ENCODE measurements at places on chromosomes 6 and 20.

GRCh38 chr20:36646678-36647077 lies 682 bp upstream of the SLA2 start:
- H3K36me3 ChIP-seq, result no peaks in the 10 kb centered on the region
- H3K27ac ChIP-seq, result no peak overlapping the region
- DNase-seq, result no peak
- no peak overlapping the region for H3K4me3 ChIP-seq
- H3K4me1 ChIP-seq, result no peaks in the 10 kb centered on the region

- no peaks in the 10 kb centered on the region for H3K36me3 ChIP-seq
- no peak overlapping the region for H3K27ac ChIP-seq
- H3K4me3 ChIP-seq, result no peak overlapping the region
- no peaks in the 10 kb centered on the region for H3K4me1 ChIP-seq
- DNase-seq, result no peak
These were observed 110.2 kb downstream of the SASH1 start for GRCh38 chr6:148452876-148453275.

- no peak overlapping the region for H3K27ac ChIP-seq
- H3K36me3 ChIP-seq, result no peaks in the 10 kb centered on the region
- H3K4me1 ChIP-seq, result no peaks in the 10 kb centered on the region
- DNase-seq, result no peak
- no peak overlapping the region for H3K4me3 ChIP-seq
- no peaks in the 10 kb centered on the region for H3K27me3 ChIP-seq
These were observed 108.9 kb downstream of the VEGFA start for GRCh38 chr6:43878823-43879495.

GRCh38 chr6:24797596-24798216 lies 1.0 kb downstream of the ARMH2 start:
- H3K27ac ChIP-seq, result no peak overlapping the region
- no peaks in the 10 kb centered on the region for H3K36me3 ChIP-seq
- H3K4me3 ChIP-seq, result no peak overlapping the region
- no peaks in the 10 kb centered on the region for H3K27me3 ChIP-seq
- H3K4me1 ChIP-seq, result no peaks in the 10 kb centered on the region

DNA sequence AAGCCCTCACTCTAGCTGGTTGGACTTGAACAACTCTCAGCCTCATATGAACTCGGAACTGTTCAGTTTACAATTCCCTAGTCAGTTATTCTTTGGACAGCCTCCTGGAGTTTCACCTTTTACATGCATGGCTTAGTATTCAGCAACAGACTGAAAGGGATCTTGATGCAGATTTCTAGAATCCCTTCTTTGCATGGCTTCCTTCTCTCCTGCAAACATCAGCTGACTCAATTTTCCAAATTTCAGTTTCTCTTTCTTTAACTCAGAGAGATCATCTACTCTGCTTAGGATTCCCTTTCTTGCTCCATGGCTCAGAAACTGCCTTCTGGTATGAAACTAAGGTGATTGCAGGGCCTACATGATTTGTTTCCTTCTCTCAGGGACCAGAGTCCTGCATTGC lies 99.6 kb downstream of the CEP57L1 start:
- no peaks in the 10 kb centered on the region for H3K4me1 ChIP-seq
- H3K4me3 ChIP-seq, result no peak overlapping the region
- DNase-seq, result no peak

DNA sequence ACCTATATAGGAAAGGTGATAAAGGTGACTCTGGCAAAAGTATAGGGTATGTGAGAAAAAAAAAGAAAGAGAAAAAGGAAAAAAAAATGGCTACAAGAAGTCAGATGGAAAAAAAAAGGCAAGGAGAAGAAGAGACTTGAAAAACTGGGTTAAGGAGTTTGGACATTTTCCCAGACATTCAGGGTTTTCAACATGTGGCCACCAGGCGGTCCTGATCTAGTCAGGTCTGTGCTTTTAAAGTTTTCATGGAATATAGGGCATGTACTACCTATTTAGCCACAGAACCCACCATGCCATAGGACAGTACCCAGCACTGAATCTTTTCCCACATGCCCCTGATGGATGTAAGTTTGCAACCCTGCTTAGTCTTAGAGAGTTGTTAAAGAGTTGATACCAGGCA lies 433.7 kb downstream of the MAFB start:
- no peak for DNase-seq
- H3K27ac ChIP-seq, result no peak overlapping the region
- H3K4me1 ChIP-seq, result peaks cover 4% of the 10 kb centered on the region
- H3K27me3 ChIP-seq, result no peaks in the 10 kb centered on the region
- no peak overlapping the region for H3K4me3 ChIP-seq

- H3K4me1 ChIP-seq, result peaks cover 55% of the 10 kb centered on the region
- H3K36me3 ChIP-seq, result no peaks in the 10 kb centered on the region
- peak overlapping the region; percentile 92 for H3K27ac ChIP-seq
- H3K27me3 ChIP-seq, result no peaks in the 10 kb centered on the region
- peak; percentile 27 for DNase-seq
- H3K4me3 ChIP-seq, result no peak overlapping the region
These were observed 102.1 kb downstream of the CEBPB start for GRCh38 chr20:50292591-50293283.

GRCh38 chr20:32532246-32532645 lies 52.9 kb downstream of the NOL4L start:
- peaks cover 4% of the 10 kb centered on the region for H3K4me1 ChIP-seq
- H3K27ac ChIP-seq, result no peak overlapping the region
- H3K36me3 ChIP-seq, result no peaks in the 10 kb centered on the region
- no peak overlapping the region for H3K4me3 ChIP-seq
- no peaks in the 10 kb centered on the region for H3K27me3 ChIP-seq

DNA sequence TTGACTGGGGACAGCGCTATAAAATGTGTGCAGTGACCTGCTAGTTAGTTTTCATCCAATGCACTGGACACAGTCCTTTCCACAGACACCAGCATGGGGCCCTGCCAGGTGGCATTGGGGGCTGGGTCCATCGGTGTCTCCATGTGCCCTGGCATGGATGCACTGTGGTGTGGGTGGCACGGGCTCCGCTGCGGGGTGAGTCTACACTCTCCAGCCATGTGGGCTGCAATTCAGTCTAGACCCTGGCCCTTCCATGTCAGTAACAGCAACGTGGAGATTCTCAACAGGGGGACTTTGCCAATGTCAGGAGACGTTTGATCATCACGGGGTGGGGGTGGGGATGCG lies 100.0 kb downstream of the RAMACL start:
- H3K27ac ChIP-seq, result no peak overlapping the region
- peaks cover 68% of the 10 kb centered on the region for H3K36me3 ChIP-seq
- H3K27me3 ChIP-seq, result no peaks in the 10 kb centered on the region
- no peaks in the 10 kb centered on the region for H3K4me1 ChIP-seq
- DNase-seq, result no peak
- H3K4me3 ChIP-seq, result no peak overlapping the region

GRCh38 chr6:79646006-79646405 lies 14.9 kb downstream of the SH3BGRL2 start:
- H3K27ac ChIP-seq, result no peak overlapping the region
- no peaks in the 10 kb centered on the region for H3K4me1 ChIP-seq
- no peak for DNase-seq
- no peak overlapping the region for H3K4me3 ChIP-seq

DNA sequence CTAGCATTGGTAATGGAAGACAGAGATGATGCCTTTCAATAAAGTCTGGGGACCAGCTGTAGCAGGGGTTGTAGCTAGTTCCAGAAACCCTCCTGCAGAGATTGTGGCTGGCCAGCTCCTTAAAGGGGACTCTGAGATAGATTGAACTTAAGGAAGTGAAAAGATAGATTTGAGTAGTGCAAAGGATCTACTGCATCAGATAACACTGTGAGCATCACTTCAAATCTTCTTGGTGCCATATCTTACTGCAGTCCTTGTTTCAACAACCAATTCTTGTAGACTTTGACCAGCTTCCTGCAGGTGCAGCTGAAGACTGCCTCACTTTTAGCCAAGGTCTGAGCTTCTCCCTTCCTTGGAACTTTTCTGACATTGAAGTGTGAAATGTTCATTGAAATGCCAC lies 14.8 kb upstream of the CEP162 start:
- no peaks in the 10 kb centered on the region for H3K4me1 ChIP-seq
- H3K27ac ChIP-seq, result no peak overlapping the region
- H3K36me3 ChIP-seq, result no peaks in the 10 kb centered on the region
- H3K4me3 ChIP-seq, result no peak overlapping the region
- no peak for DNase-seq

GRCh38 chr20:40948465-40949267 lies 80.0 kb upstream of the TOP1 start:
- peaks cover 36% of the 10 kb centered on the region for H3K27me3 ChIP-seq
- no peak for DNase-seq
- no peaks in the 10 kb centered on the region for H3K4me1 ChIP-seq
- no peak overlapping the region for H3K27ac ChIP-seq
- H3K36me3 ChIP-seq, result no peaks in the 10 kb centered on the region
- H3K4me3 ChIP-seq, result no peak overlapping the region

DNA sequence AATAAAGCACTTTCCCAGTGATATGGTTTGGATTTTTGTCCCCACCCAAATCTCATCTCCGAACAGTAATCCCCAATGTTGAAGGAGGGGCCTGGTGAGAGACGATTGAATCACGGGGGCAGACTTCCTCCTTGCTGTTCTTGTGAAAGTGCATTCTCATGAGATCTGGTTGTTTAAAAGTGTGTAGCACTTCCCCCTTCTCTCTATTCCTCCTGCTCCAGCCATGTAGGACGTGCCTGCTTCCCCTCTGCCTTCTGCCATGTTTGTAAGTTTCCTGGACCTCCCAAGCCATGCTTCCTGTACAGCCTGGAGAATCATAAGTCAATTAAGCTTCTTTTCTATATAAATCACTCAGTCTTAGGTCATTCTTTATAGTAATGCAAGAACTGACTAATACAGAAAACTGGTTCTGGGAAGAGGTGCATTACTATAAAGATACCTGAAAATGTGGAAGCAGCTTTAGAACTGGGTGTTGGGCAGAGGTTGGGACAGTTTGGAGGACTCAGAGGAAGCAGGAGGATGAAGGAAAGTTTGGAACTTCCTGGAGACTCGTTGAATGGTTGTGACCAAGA lies 7.4 kb downstream of the EPM2A start:
- no peaks in the 10 kb centered on the region for H3K36me3 ChIP-seq
- peaks cover 4% of the 10 kb centered on the region for H3K4me1 ChIP-seq
- H3K27ac ChIP-seq, result no peak overlapping the region
- H3K4me3 ChIP-seq, result no peak overlapping the region
- no peak for DNase-seq

- no peak for DNase-seq
- H3K27me3 ChIP-seq, result no peaks in the 10 kb centered on the region
- H3K4me3 ChIP-seq, result peak overlapping the region; percentile 47
- H3K36me3 ChIP-seq, result no peaks in the 10 kb centered on the region
- no peak overlapping the region for H3K27ac ChIP-seq
These were observed 24.5 kb downstream of the TSPYL4 start for GRCh38 chr6:116229287-116229913.

DNA sequence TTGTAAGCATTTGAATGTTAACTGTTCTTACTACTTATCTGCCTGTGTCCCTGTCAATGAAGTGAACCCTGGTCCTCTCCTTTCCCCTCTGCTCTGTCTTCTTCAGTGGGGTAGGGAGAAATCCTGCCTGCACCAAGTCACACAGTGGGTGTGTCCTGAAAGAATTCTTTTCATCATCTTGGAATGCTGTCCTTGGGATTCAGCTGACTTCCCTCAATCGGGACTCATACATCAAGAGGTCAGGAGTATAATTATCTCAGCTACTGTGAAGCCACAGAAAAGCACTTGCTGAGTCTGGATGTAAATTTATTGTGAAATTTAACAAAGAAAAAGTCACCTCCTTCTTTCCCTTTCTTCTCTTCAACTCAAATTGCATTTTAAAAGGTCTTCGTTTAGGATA lies 328.5 kb downstream of the SOX4 start:
- no peaks in the 10 kb centered on the region for H3K27me3 ChIP-seq
- H3K4me1 ChIP-seq, result peaks cover 30% of the 10 kb centered on the region
- no peak overlapping the region for H3K4me3 ChIP-seq
- H3K27ac ChIP-seq, result no peak overlapping the region
- no peaks in the 10 kb centered on the region for H3K36me3 ChIP-seq
- no peak for DNase-seq

- H3K36me3 ChIP-seq, result peaks cover 11% of the 10 kb centered on the region
- peaks cover 18% of the 10 kb centered on the region for H3K4me1 ChIP-seq
- peak within 1 kb of the TSS; percentile 94 for H3K27ac ChIP-seq
- peak; percentile 34 for DNase-seq
- H3K4me3 ChIP-seq, result peak within 1 kb of the TSS; percentile 84
These were observed at the start of gene MAFB for GRCh38 chr20:40689100-40689942. Gene MAFB, minus strand, starts transcription at chr20:40689236. Its CDS starts 386 bp downstream, at chr20:40688850.

- H3K4me1 ChIP-seq, result no peaks in the 10 kb centered on the region
- H3K27me3 ChIP-seq, result no peaks in the 10 kb centered on the region
- DNase-seq, result no peak
- no peak overlapping the region for H3K27ac ChIP-seq
These were observed 543.0 kb downstream of the GRIK2 start for GRCh38 chr6:101936516-101936915.

- no peak overlapping the region for H3K4me3 ChIP-seq
- no peak overlapping the region for H3K27ac ChIP-seq
- H3K36me3 ChIP-seq, result no peaks in the 10 kb centered on the region
- H3K27me3 ChIP-seq, result peaks cover 10% of the 10 kb centered on the region
These were observed 3.5 kb downstream of the COL9A3 start for GRCh38 chr20:62820208-62820961.

DNA sequence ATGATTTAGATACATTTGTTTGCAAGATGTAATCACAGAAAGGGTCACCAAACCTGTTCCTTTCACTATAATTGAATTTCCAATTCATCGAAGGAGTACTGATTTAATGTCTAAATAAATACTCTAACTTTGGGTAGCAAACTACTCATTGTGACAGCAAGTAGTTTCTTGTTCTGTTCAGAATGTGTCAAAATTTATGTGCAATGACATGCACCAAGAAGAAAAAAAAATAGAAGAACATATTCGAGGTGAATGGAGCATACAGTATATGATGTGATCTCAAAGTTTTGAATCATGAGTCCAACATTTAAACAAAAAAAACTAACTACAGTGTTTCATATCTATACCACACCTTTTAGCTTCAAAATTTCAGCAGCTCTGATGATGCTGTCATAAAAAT lies 583.6 kb upstream of the MMS22L start:
- no peak overlapping the region for H3K27ac ChIP-seq
- no peak for DNase-seq
- no peaks in the 10 kb centered on the region for H3K27me3 ChIP-seq
- no peak overlapping the region for H3K4me3 ChIP-seq

DNA sequence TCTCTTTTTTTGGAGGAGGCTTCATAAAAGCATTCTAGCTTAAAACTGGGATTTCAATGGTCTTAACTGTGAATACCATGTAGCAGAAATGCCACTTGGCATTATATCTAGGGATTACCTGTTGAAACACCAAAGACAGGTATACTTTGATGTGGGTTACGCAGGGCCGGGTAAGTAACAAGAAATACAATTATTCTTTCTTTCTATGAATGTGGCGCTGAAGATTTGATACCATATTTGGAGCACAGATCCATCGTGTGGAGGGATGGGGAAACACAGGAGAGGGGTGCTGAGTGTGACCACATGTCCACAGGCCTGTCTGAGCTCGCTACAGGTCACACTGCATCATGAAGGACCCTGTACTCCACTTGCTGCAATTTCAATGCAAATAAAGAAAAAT lies 257.8 kb downstream of the GMPR start:
- DNase-seq, result no peak
- no peaks in the 10 kb centered on the region for H3K27me3 ChIP-seq
- no peak overlapping the region for H3K27ac ChIP-seq
- H3K4me3 ChIP-seq, result no peak overlapping the region

GRCh38 chr6:74467533-74468215 lies 738.2 kb downstream of the COL12A1 start:
- DNase-seq, result no peak
- H3K4me3 ChIP-seq, result no peak overlapping the region
- no peaks in the 10 kb centered on the region for H3K27me3 ChIP-seq

Data from esophagus squamous epithelium (tissue), 5 donors.